Tongue (tissue), 3 donors: ENCODE measurements at places on chromosomes 13 and 19. TPM values are rescaled to one million over a fixed set of nuclear protein-coding genes. Genes with fewer than 3 reads are reported as not detected.

GRCh38 chr13:91347202-91347995, at the start of gene MIR17HG:
Gene MIR17HG, plus strand, starts transcription at chr13:91347687.
- DNase-seq, result peak; percentile 96

GRCh38 chr19:42628411-42629140, 33.9 kb upstream of the CEACAM8 start:
- no peak for DNase-seq

DNA sequence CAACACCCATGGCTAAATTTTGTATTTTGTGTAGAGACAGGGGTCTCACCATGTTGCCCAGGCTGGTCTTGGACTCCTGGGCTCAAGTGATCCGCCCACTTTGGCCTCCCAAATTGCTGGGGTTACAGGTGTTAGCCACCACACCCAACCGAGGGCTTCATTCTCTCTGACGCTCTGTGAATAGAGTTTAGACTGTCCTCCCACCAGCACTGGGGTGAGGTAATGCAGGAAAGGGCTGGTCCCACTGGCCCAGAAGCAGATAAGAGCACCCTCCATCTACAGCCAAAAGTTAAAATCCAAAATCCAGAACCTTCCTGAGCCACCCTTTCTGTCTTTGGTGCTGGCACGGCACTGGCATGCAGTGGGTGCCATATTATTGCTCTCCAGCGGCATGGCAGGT, 31.8 kb upstream of the HOMER3 start:
- no peak for DNase-seq

The TCF3 gene
- total RNA-seq, result 85.2 TPM

The ZNF563 gene
- total RNA-seq, result 5.1 TPM
